ENCODE measurements at places on chromosomes 6 and 20.

GRCh38 chr6:109978174-109979032 is at the start of gene GPR6:
GPR6 (plus strand) TSS chr6:109978311; CDS start chr6:109979113, 802 bp downstream.
- no peak for DNase-seq

GRCh38 chr6:121274666-121275295 is 59.5 kb downstream of the TBC1D32 start:
- no peak for DNase-seq

DNA sequence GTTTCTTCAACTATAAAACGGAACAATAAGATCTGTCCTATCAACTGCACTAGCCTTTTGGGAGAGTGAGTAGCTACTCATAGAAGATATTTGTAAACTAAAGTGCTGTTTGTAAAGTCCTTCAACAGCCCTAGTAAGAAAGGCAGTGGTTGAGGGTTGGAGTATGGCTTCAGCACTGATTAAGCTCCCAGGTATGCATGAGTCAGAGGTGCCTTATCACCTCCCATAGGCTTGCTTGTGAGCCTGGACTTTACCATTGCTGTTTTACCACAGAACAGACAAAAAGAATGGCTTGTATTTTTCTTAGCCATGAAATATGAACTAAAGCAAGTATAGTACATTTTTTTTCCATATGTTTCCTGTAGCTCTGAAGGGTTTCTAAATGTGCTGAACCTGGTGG is 44.1 kb downstream of the SAMD3 start:
- no peak for DNase-seq

GRCh38 chr20:53611449-53611894 is 17.8 kb upstream of the ZNF217 start:
- no peak for DNase-seq

DNA sequence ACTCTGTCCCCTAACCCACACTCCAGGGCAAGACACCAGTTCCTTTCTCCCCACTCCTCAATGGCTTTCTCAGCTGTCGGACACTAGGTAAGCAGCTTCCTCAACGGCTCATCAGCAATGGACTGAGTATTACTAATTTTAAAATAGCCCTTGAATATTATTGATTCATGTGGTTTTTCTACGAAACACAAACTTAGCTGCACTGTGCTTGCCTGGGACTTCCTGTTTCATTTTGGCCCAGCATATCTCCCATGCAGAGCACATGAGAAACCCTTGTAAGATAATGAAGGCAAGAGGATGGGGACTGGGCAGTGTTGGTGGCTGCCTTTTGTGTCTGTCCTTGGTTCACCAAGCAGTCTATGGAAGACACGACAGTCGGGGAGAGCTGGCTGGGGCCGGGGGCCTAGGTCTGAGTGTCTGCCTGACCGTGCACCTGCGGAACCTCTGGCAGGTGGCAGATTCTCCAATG is 48.9 kb downstream of the RNASET2 start:
- no peak for DNase-seq

Data from nucleus accumbens (tissue), 56 donors.